ENCODE measurements at places on chromosomes 6 and 20. TPM values are rescaled to one million over a fixed set of nuclear protein-coding genes. Genes with fewer than 3 reads are reported as not detected.

Gene HLA-DQB2
- not detected for total RNA-seq

Gene RIMS4
- total RNA-seq: 1.5 TPM

Gene TREML2
- total RNA-seq: not detected

Gene PACSIN1
- total RNA-seq: 0.07 TPM

Gene CLDN20
- total RNA-seq: not detected

Gene CST11
- total RNA-seq: not detected

Gene MYL9
- 20.2 TPM for total RNA-seq

Gene ZSCAN23
- total RNA-seq: not detected

Gene CPNE5
- total RNA-seq: not detected

Gene PPP1R3G
- 1.4 TPM for total RNA-seq

Gene REM1
- total RNA-seq: 0.23 TPM

Gene HLA-DMA
- total RNA-seq: 3.6 TPM

Gene MEI4
- not detected for total RNA-seq

Gene EEF1A2
- 147 TPM for total RNA-seq

Gene NOL7
- total RNA-seq: 71.3 TPM

Gene STX11
- 2.3 TPM for total RNA-seq

Gene TUBB2B
- total RNA-seq: 13.4 TPM

Gene GPSM3
- 0.35 TPM for total RNA-seq

Gene RSPO3
- 91.7 TPM for total RNA-seq

Gene IP6K3
- total RNA-seq: 0.14 TPM

Gene SCRT2
- not detected for total RNA-seq

Gene IL17F
- total RNA-seq: not detected

Gene PPP1R16B
- 0.12 TPM for total RNA-seq

Gene FAM8A1
- total RNA-seq: 4.5 TPM
